ENCODE measurements at places on chromosomes 7 and 10.

DNA sequence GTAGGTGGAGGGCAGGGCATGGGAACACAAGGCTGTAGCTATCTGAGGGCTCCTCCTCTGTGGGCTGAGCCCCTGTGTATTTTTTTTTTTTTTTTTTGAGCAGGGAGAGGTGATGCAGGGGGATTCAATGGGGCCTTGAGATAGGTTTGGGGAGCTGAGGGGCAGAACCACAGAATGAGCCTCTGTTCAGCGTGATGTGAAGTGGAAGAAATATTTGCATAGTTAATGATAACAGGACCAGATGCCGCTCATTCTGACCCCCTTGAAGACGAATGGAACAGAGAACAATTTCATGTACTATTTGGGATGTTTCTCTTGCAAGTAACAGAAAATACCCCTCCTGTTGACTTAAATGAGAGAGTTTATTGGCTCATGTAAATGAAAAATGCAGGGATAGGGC, 69.7 kb upstream of the EMX2 start:
- no peak for DNase-seq

DNA sequence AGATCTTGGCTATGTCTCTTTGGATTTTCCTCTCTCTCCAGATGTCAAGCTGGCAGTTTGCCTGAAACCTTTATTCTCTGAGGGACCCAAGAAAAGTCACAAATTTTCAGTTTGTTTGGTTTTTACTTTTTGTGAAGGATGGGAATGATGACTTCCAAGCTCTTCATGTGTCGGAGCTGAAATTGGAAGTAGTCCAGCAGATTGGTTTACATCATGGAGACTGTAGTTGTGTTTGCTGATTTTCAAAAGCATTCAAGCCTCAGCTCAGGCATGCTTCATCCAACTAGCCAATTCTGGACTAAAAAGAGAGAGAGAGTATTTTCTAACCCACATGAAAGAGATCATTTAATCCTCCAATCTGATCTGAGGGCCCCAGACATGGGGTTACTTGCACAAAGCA, 326.2 kb upstream of the AUTS2 start:
- DNase-seq = no peak

- no peak for DNase-seq
Observed at GRCh38 chr7:43164757-43165156, 52.3 kb downstream of the HECW1 start.

DNA sequence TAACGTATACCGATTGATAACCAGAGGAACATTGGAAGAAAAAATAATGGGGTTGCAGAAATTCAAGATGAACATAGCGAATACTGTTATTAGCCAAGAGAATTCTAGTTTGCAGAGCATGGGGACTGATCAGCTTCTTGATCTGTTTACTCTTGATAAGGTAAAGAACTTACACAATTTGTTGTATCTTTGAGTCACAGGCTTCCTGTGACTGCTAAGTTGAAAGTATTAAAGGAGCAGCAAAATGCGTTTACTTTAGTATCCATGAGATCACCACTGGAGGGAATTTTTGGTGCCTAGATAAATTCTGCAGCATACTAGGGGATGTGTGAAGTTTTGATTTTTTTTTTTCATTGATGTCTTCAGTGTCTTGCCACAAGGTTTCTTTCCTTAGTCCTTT, 103.6 kb downstream of the BTAF1 start:
- no peak for DNase-seq

- peak; percentile 83 for DNase-seq
Observed at GRCh38 chr7:92621026-92621540, 30.9 kb upstream of the FAM133B start.

DNA sequence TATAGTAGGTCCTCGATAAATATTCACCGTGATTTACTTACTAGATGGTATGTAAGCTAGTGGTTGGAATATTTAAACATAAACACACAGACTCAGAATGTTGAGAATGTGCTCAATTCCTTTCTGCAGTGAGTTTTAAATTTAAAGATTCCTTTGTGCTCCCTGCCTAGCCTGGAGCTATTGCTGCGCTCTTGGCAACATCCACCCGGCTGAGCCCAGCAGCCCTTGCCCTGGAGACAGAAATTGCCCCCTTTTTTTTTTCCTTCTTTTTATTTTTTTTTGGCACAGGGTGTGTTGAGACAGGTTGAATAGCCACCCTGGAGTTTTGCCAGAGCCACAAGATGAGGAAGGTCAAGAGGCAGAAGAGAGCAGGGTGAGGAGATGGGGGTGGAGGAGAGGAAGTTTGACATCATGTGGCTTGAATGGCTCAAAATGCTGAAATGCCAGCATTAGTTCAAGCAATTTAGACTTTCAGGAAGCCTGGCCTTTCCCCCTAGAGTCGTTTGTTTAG, 180.8 kb downstream of the PRKCQ start:
- no peak for DNase-seq

GRCh38 chr7:143002898-143003297, 24.0 kb downstream of the OR9A2 start:
- no peak for DNase-seq

DNA sequence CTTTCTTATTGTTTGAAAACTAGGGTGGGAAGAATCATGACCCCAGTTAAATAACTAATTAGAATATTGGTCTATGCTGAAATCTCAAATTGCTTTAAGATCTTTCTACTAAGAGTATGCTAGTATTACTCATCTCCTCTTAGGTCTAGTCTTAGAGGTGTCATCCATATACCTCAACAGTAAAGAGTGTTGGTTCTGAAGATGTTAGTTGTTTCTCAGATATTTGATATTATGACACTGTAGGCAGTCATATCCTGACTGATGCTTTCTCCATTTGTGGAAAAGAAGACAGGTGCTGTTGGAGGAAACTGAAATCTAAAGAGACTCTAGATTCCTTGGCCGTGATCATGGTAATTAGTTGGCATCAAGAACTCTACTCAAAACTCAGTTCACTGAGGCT, 21.2 kb downstream of the BPGM start:
- DNase-seq = no peak

- DNase-seq = no peak
Observed at GRCh38 chr10:63042256-63042655, 90.9 kb upstream of the NRBF2 start.

- DNase-seq = no peak
Observed at GRCh38 chr7:77679608-77680007, 16.7 kb upstream of the RSBN1L start.

GRCh38 chr10:129288999-129289584, 177.9 kb upstream of the MGMT start:
- no peak for DNase-seq

- no peak for DNase-seq
Observed at GRCh38 chr7:56256108-56256507, 139.9 kb upstream of the NUPR2 start.

DNA sequence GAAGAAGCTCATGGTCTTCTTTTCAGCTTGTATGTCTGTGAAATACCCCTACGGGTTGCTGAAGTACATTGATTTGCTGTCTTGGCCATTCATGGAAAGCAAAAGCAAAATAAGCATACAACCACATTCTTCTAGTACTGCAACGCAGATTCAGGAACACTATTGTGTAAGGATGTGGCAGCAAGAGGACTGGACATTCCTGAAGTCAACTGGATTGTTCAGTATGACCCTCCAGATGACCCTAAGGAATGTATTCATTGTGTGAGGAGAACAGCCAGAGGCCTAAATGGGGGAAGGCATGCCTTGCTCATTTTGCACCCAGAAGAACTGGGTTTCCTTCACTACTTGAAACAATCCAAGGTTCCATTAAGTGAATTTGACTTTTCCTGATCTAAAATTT, 133.4 kb upstream of the ANKRD1 start:
- DNase-seq = no peak

Measured in stimulated activated naive CD8-positive, alpha-beta T cell treated with anti-CD3 and anti-CD28 coated beads, Interleukin-15, amount 100 ng/mL, for 72 hours (primary cell).